Mesendoderm (in vitro differentiated cells): ENCODE measurements at places on chromosomes 7 and 10.

DNA sequence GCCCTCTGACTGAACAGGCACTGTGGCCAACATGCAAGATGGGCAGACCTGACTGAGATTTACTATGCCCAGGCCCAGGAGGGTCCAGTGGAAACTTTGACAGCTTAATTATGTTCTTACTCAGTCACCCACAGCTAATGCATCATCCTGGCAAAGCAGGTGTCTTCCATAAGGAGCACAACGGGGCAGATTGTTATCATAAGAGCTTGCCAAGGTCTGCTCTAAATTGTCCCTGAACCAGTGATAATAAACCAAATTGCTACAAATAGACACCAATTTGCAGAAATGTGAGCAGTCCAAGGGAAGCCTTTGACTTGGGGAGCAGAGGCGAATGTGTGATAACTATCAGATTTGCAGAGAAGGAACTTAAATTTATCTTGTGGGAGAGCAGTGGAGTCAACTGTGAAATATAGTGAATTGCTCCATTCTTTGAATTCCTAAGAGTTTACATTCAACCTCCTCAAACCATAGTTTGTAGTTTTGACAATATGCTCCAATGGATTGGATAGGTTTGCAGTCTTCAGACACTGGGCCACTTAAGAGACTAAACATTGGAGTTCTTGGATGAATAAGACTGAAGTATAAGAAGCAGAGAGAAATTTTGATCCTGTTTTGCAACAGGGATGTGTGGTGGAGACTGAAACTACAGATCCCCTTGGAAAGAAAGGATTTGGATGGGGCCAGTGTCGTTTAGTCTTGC lies 494.7 kb downstream of the CCSER2 start:
- H3K27ac ChIP-seq, result no peak overlapping the region
- peaks cover 2% of the 10 kb centered on the region for H3K4me1 ChIP-seq
- H3K4me3 ChIP-seq, result no peak overlapping the region
- no peak for DNase-seq
- no peaks in the 10 kb centered on the region for H3K27me3 ChIP-seq

- no peaks in the 10 kb centered on the region for H3K36me3 ChIP-seq
- no peak overlapping the region for H3K4me3 ChIP-seq
- DNase-seq, result no peak
- no peaks in the 10 kb centered on the region for H3K27me3 ChIP-seq
- no peaks in the 10 kb centered on the region for H3K4me1 ChIP-seq
These were observed 442.0 kb downstream of the GFRA1 start for GRCh38 chr10:115831016-115831415.

- no peaks in the 10 kb centered on the region for H3K27me3 ChIP-seq
- DNase-seq, result no peak
- H3K4me1 ChIP-seq, result no peaks in the 10 kb centered on the region
- H3K4me3 ChIP-seq, result no peak overlapping the region
These were observed 29.4 kb downstream of the WDFY4 start for GRCh38 chr10:48714088-48714487.

GRCh38 chr7:2112261-2113198 lies 120.2 kb downstream of the MAD1L1 start:
- H3K4me3 ChIP-seq, result no peak overlapping the region
- no peaks in the 10 kb centered on the region for H3K4me1 ChIP-seq
- no peaks in the 10 kb centered on the region for H3K27me3 ChIP-seq
- DNase-seq, result no peak
- H3K36me3 ChIP-seq, result no peaks in the 10 kb centered on the region

GRCh38 chr7:44140341-44140740 lies 791 bp downstream of the MYL7 start:
- no peak overlapping the region for H3K27ac ChIP-seq
- peaks cover 7% of the 10 kb centered on the region for H3K4me1 ChIP-seq
- DNase-seq, result no peak
- no peaks in the 10 kb centered on the region for H3K36me3 ChIP-seq

DNA sequence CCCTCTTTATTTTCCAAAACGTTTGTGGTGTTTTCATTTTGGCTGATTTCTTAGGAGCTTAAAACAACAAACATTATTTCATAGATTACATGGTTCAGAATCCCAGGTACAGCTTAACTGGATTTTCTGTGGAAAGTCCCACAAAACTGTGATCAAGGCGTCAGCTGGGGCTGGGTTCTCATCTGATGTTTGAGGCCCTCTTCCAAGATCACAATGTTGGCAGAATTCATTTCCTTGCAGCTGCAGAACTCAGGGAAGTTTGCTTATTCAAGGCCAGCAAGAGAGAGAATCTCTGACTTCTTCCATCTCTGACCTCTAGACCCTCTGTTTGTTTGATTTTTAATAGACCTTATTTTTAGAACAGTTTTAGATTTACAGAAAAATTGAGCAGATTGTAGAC lies 108.4 kb upstream of the AGK start:
- no peak overlapping the region for H3K27ac ChIP-seq
- H3K4me3 ChIP-seq, result no peak overlapping the region
- no peak for DNase-seq
- H3K27me3 ChIP-seq, result no peaks in the 10 kb centered on the region
- no peaks in the 10 kb centered on the region for H3K4me1 ChIP-seq

DNA sequence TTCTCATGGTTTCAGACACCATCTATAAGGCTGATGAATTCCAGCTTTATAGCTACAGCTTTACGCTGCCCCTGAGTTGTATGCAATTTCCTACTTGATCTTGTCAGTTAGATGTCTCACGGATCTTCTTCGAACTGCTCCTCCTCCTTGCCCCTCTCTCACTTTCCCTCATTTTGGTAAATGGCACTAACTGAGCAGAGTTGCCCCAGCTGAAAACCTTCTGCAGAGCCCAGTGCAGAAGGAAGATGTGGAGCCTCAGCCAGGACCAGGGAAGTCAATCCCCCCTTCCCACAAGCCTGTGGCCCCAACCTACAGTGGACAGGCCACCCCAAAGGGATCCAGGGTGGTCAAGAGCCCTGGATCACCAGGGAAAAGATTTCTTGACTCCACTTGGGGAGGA lies 49.0 kb upstream of the SEPHS1 start:
- no peak overlapping the region for H3K4me3 ChIP-seq
- no peaks in the 10 kb centered on the region for H3K36me3 ChIP-seq
- no peaks in the 10 kb centered on the region for H3K27me3 ChIP-seq
- no peaks in the 10 kb centered on the region for H3K4me1 ChIP-seq
- H3K27ac ChIP-seq, result no peak overlapping the region

- peaks cover 9% of the 10 kb centered on the region for H3K36me3 ChIP-seq
- H3K27ac ChIP-seq, result no peak overlapping the region
- no peaks in the 10 kb centered on the region for H3K4me1 ChIP-seq
- no peaks in the 10 kb centered on the region for H3K27me3 ChIP-seq
- H3K4me3 ChIP-seq, result no peak overlapping the region
These were observed 37.1 kb downstream of the MAD1L1 start for GRCh38 chr7:2195400-2196246.

- no peaks in the 10 kb centered on the region for H3K36me3 ChIP-seq
- no peak overlapping the region for H3K27ac ChIP-seq
- no peaks in the 10 kb centered on the region for H3K27me3 ChIP-seq
- H3K4me1 ChIP-seq, result no peaks in the 10 kb centered on the region
These were observed 32.2 kb upstream of the ZNF518A start for GRCh38 chr10:96097865-96098264.

DNA sequence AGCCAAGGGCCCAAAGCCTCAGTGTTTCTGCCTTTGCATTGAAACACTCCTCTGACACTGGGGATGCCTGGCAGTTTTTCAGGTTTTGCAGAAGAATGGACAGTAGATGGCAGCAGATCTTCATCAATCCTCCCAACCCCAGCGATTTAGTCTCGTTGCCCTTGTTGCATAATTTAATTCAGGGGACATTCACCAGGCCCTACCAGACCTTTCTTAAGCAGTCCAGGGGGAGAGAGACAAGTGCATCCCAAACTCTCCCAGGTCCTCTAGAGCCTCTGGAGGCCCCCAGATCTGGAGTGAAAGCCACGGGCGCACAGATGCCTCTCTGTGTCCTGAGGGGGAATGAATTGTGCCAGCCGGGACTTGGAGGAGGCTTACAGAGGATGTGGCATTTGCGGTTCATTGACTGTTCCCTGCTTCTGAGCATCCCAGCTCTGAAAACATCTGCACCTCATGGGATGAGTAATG lies 29.6 kb downstream of the MINDY4 start:
- H3K27me3 ChIP-seq, result no peaks in the 10 kb centered on the region
- no peaks in the 10 kb centered on the region for H3K4me1 ChIP-seq
- H3K36me3 ChIP-seq, result no peaks in the 10 kb centered on the region
- no peak overlapping the region for H3K27ac ChIP-seq
- DNase-seq, result peak; percentile 74
- H3K4me3 ChIP-seq, result no peak overlapping the region

- H3K4me1 ChIP-seq, result peaks cover under 1% of the 10 kb centered on the region
- H3K4me3 ChIP-seq, result no peak overlapping the region
- H3K36me3 ChIP-seq, result no peaks in the 10 kb centered on the region
- no peak for DNase-seq
- no peak overlapping the region for H3K27ac ChIP-seq
These were observed 28.1 kb downstream of the DCLRE1A start for GRCh38 chr10:113825791-113826190.

DNA sequence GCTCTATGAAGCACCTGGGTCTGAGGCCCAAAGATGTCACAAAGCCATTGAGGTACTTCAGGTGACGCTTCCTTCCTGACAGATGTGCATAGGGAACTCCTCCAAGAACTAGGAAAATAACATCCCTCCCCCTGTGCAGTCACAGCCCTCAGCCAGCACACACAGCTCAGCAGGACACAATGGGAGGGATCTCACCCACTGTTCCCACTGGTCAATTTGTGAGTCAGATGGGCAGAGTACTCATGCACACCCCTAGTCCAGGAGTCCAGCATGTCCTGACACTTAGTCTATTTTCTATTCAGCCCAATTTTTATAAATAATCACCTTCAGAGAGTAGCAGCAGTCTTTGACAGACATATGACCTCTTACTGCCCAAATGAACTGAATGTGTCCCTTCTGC lies 60.7 kb upstream of the PFKP start:
- H3K4me1 ChIP-seq, result no peaks in the 10 kb centered on the region
- H3K27me3 ChIP-seq, result no peaks in the 10 kb centered on the region
- H3K36me3 ChIP-seq, result no peaks in the 10 kb centered on the region

- H3K36me3 ChIP-seq, result no peaks in the 10 kb centered on the region
- H3K4me1 ChIP-seq, result no peaks in the 10 kb centered on the region
- no peaks in the 10 kb centered on the region for H3K27me3 ChIP-seq
- no peak overlapping the region for H3K4me3 ChIP-seq
- no peak for DNase-seq
These were observed 253.7 kb downstream of the DYNC1I1 start for GRCh38 chr7:96026010-96026409.

DNA sequence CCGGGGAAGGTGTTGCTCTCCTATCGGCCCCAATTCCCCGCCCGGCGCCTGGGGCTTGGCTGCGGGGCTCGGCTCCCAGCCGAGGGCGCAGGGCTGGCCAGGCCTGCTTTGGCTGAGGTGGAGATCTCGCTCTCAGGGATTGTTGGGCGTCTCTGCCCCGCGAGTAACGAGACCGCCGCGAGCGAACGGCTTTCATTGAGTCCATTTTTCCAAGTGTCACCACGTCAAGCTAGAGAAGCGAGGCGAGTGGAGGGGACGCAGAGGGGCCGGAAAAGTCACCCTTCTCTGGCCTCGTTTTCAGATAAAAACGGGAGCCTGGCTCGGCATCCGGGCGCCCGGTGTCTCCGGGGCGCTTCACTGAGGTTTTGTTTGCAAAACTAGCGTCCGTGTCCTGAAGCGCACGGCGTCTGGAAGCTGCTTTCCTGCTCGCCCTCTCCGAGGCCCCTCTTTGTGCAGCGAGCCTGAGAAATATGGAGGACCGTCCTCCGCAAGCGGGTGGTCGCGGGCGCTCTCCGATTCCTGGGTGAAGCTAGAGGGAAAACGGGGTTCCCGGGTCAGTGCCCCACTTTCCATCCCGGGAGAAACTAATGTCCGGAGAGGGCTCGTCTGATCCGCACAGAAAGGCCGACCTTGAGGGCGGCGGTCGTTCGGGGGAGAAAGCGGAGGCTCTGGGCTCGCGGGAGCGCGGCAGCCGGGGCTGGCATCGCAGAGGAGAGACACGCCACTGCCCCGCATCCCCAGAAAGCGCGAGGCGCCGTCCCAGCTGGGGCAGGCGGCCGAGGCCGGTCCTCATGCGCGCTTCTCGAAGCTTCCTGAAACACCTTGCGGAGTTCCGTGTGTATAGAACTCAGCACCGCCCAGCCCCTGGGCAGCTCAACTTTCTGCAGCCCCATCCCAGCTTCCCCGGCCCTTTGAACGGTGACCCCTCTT lies 3.5 kb upstream of the EN2 start:
- H3K27ac ChIP-seq, result no peak overlapping the region
- H3K4me3 ChIP-seq, result no peak overlapping the region
- H3K27me3 ChIP-seq, result peaks cover 88% of the 10 kb centered on the region

DNA sequence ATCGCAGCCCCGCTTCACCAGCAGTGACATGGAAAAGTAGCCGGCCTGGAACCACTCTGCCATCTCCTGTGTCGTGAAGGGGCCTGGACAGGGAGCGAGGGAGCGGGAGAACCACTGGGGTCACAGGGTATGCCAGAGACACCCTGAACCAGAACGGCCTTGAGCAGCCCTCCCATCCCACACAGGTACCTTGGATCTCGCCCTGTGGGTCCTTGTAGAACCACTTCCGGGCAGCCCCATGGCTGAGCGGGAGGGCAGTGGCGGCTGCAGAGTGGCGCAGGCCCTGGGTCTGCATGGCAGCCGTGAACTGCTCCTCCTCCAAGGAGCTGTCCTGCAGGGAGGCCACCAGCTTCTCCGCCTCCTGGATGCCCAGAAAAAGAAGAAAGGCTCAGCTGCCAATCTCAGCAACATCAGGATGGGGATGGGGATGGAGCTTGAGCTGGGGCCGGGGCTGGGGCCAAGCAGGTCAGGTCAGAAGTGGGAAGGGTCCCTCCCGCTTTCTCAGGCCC lies 9.5 kb downstream of the GIGYF1 start:
- H3K27ac ChIP-seq, result no peak overlapping the region
- H3K27me3 ChIP-seq, result no peaks in the 10 kb centered on the region
- no peaks in the 10 kb centered on the region for H3K4me1 ChIP-seq
- DNase-seq, result no peak
- no peak overlapping the region for H3K4me3 ChIP-seq

DNA sequence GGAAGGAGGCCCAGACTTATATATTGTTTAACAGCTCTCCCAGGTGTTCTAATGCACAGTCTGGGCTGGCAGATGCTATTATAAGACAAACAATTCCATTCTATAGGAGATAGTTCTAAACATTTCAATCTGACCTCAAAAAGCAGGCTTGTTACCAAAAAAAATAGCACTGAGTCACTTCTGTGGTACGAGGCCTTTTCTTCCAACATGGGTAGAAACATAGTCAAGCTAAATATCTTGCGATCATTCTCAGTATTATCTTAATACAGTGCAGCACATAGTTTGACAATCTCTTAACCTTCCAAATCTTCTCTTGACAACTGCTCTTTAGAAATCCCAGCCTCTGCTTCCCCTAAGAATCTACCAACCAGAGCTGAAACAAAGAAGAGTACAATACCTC lies 46.6 kb upstream of the MKX start:
- no peak for DNase-seq
- no peak overlapping the region for H3K27ac ChIP-seq
- H3K36me3 ChIP-seq, result no peaks in the 10 kb centered on the region
- H3K4me3 ChIP-seq, result no peak overlapping the region

GRCh38 chr7:99876491-99876890 lies 342 bp downstream of the OR2AE1 start:
- H3K36me3 ChIP-seq, result no peaks in the 10 kb centered on the region
- no peaks in the 10 kb centered on the region for H3K27me3 ChIP-seq
- no peak overlapping the region for H3K4me3 ChIP-seq
